ENCODE measurements at places on chromosomes 11 and 22. TPM values are rescaled to one million over a fixed set of nuclear protein-coding genes. Genes with fewer than 3 reads are reported as not detected.

GRCh38 chr11:128796270-128796669 is 70.8 kb downstream of the KCNJ1 start:
- DNase-seq, result no peak

- DNase-seq, result peak; percentile 85
Measured at GRCh38 chr11:69516526-69516925, 35.1 kb downstream of the LINC01488 start.

GRCh38 chr11:12224537-12224893 is 114.1 kb downstream of the MICAL2 start:
- DNase-seq, result peak; percentile 76

DNA sequence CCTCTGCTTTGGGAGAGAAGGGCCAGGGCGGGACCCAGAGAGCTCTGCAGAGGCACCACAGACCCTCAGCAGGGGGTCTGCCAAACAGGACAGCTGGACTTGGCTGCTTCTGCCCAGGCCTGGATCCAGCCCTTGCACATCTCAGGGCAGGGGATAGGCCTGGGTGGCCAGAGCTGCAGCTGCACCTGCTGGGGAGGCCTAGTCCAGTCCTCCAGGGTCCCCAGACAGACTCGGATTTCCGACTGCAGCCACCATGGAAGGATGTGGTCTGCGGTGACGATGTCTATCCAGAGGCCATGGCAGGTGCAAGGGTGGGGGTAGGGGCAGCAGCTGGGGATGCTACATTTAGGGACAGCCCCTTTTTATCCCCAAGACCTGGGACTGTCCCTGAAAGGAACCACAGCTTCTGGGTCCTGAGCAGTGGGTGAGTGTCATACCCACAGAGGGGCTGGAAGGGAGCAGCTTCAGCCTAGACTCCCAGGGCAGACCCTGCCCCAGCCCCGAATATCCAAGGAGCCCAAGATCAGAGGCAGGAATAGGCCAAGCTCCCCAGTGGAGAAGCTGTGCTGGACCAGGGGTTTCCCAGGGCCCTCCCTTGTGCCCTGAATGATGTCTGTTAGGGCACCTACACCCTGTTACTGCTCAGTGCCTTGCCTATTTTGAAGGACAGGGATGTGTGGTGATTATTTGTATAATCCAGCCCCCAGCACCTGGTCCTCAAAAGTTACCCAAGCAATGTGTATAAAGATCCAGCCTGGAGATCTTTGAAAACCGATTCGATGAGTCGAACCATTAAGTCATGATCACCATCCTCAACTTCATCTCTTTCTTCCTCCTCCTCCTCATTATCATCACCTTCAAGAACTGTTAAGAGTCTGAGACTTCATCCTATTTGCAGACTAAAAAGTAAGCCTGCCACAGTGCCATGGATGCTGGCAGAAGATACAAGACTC is 2.5 kb upstream of the IGLL5 start:
- DNase-seq, result no peak

DNA sequence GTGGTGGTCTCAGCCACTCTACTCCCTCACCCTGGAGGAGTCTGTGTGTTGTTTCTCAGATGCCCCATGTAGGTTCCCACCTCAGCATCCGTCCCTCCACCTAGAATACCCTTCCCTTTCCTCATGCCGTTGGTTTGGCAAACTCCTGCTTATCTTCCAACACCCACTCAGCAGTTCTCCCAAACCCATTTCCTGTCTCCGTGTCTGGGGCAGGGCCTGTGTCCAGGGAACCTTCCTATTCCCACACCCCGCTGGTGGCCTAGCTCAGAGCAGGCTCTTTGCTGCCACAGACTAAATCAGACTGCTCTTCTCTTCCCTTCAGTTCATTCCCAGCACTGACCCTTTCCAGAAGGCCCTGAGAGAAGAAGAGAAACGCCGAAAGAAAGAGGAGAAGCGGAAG is 7.5 kb upstream of the SREBF2 start:
- DNase-seq, result no peak

DNA sequence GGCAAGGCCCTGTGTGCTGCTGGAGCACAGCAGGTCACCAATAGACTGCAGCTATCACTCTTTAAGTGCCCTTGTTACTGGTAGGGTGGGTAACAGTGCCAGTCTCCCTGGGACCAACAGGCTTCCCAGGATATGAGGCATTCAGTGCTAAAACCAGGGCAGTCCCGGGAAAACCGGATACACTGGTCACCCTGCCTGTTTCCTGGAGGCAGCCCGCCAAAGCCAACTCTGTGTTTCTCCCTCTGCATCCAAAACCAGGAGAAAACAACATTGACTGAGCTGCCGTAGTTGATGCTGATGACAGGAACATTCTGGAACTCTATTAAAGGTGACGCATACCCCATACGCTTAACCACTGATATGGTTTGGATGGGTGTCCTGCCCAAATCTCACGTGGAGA is 149.1 kb downstream of the SHANK2 start:
- no peak for DNase-seq

Gene C22orf23
- total RNA-seq, result not detected

All from MCF 10A (cell line).